Endothelial cell of umbilical vein (primary cell): ENCODE measurements at places on chromosomes 6 and 20. TPM values are rescaled to one million over a fixed set of nuclear protein-coding genes. Genes with fewer than 3 reads are reported as not detected.

Gene LY6G5C
- polyA plus RNA-seq, result 11.4 and 11.8 TPM in 2 replicates

Gene ETV7
- 0.23 and 0.65 TPM in 2 replicates for polyA plus RNA-seq

Gene BTNL2
- not detected in 2 replicates for polyA plus RNA-seq

Gene ZDHHC14
- 25.6 and 31.8 TPM in 2 replicates for polyA plus RNA-seq

Gene WASF1
- 26.0 and 27.5 TPM in 2 replicates for polyA plus RNA-seq

Gene LCA5
- 0.43 and 0.57 TPM in 2 replicates for polyA plus RNA-seq

DNA sequence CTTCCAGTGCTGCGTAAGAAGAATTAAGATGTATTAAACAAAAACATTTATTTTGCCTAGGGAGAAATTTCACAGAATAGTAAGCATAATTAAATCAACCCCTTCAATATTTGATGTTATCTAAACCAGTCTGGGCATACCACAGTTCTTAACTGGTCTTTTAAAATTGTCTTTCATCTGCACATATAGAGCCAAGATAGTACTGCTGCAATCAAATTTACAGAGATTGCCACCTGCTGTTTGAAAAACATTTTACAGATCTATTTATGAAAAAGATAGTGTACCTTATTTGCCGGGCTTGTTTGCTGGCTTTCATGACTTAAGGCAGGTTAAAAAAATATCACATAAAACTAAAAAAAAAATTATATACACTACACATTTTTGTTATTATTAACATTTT lies 323.2 kb downstream of the ADGRB3 start:
- DNase-seq, result no peak

DNA sequence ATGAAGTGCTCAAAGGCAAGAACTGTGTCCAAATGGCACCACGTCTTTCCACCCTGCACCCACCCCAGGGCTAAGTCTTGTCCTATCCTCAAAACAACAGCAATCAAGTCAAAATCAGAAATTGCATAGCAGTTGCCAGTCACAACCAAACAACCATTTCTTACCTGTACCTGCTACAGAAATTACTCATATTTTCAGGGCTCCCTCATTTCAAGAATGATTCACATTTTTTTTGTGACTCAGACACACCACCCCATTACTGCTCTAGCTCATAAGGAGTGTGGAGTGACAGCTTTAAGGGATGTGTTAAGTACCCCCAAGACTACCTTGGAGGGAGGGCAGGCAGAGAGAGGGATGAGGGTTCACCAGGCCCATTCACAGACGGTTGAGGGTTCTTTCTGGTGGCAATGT lies 111.7 kb downstream of the TRERF1 start:
- no peak for DNase-seq

- peak; percentile 37 for DNase-seq
These were observed 1.4 kb downstream of the NFYA start for GRCh38 chr6:41073968-41074691.

- DNase-seq, result no peak
These were observed 33.0 kb upstream of the SPDEF start for GRCh38 chr6:34589140-34589539.

- peak; percentile 86 for DNase-seq
These were observed at the start of gene THBD for GRCh38 chr20:23049201-23050075. TSS of gene THBD (minus strand) at chr20:23049672. CDS start at chr20:23049504, 168 bp downstream.

DNA sequence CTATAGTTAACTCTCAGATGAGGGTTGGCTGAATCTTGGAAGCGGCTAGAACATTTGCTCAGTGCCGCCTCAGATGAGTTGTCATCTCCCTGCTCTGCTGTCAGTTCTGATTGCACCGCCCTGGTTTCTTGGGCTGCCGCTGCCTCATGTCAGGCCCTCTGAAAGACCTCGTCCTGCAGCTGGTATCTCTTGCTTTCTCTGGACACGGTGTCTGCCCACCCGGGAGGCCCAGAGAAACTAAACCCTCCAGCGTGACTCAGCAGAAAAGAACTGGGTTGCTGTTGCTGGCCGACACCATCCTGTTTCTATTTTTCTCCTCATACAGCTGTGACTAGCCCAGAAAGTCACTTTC lies 355.4 kb downstream of the CD83 start:
- no peak for DNase-seq

GRCh38 chr6:15263780-15264374 lies 18.0 kb downstream of the JARID2 start:
- DNase-seq, result no peak

DNA sequence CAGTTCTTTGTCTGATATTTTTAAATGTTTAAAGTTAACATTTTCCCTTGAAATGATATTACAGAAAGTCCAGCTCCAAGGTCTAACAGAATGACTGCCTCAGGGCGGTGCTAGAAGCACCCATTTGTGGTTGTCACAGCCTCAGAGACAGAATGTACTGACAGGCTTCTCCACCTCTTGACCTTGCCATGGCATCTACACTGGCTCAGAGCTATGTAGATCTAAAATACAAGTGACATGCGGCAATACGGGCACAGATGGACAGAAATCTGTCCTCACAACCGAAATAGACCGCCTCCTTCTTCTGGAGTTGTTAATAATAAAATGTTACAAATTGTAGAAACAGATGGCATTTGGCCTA lies 167.2 kb upstream of the THEMIS start:
- no peak for DNase-seq

- no peak for DNase-seq
These were observed 5.3 kb upstream of the TNFAIP3 start for GRCh38 chr6:137861550-137862337.

DNA sequence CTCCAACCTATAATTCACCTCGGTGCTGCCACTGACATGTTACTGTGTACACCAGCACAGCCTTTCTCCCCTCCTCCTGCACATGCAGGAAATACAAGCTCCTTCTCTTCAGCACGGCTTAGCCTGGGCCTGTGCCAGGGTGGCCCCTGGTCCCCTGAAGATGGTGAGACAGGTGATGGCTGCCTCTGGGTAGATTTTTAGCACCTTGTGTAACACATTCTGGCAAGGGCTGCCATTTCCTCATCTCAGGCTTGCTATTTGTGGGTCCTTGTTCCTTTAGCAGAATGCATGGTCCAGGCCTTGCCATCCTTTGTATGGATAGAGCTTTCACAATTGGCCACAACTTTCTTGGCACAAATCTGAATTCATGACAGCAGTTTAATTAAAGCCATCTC lies 151.3 kb downstream of the CDC5L start:
- DNase-seq, result no peak
